ENCODE measurements at places on chromosomes 16 and 17.

- DNase-seq: no peak
Observed at GRCh38 chr17:4623249-4623648, 18.2 kb downstream of the ALOX15 start.

GRCh38 chr17:9521062-9521461 is 54.6 kb downstream of the STX8 start:
- DNase-seq: no peak

GRCh38 chr16:25633549-25633948 is 58.2 kb upstream of the HS3ST4 start:
- no peak for DNase-seq

- no peak for DNase-seq
Observed at GRCh38 chr16:12026741-12027490, 50.4 kb downstream of the SNX29 start.

DNA sequence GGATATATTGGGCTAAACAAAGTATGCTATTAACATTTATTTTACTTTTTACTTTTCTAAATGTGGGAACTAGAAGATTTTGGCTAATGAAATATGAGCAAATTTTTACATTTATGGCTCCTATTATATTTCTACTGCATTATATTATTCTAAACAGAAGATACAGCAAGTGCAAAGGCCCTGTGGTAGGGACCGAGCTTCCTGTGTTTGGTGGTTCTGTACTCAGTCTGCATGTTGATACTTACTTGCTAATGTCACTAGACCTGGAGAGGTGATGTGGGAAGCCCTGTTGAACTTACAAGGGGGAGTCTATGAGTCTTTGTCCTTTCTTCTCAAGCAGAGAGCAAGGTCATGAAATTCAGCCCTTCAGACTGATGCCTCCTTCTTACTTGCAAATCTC is 10.0 kb upstream of the IRX3 start:
- no peak for DNase-seq

DNA sequence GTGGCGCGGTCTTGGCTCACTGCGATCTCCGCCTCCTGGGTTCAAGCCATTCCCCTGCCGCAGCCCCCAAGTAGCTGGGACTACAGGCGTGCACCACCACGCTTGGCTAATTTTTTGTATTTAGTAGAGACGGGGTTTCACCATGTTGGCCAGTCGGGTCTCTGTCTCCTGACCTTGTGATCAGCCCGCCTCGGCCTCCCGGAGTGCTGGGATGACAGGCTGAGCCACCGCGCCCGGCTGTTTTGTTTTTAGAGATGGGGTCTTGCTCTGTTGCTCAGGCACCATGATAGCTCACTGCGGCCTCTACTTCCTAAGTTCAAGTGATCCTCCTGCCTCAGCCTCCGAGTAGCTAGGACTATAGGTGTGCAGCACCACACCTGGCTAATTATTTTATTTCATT is 27.2 kb downstream of the ZNF750 start:
- DNase-seq: no peak

DNA sequence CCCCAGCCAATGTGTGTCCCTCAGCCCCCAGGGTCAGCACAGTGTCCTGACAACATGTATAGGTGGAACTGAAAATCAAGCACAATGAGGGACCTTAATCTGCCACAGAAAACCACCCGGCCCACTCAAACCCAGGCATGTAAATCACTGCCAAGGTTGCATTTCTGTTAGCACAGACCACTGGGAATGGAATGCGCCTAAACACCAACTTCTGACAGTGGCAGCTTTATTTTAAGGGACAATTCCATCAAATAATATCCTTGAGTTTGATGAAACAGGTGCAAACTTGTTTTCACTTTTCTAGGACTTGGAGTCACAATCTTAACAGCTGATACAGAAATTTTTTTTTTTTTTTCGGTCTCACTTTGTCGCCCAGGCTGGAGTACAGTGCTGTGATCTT is 37.3 kb upstream of the MRPS23 start:
- no peak for DNase-seq

- DNase-seq: no peak
Observed at GRCh38 chr16:85438981-85439685, 174.0 kb upstream of the GSE1 start.

- peak; percentile 79 for DNase-seq
Observed at GRCh38 chr16:15434425-15435215, at the start of gene BMERB1. BMERB1 (plus strand) TSS chr16:15434588; CDS start chr16:15434654, 66 bp downstream.

DNA sequence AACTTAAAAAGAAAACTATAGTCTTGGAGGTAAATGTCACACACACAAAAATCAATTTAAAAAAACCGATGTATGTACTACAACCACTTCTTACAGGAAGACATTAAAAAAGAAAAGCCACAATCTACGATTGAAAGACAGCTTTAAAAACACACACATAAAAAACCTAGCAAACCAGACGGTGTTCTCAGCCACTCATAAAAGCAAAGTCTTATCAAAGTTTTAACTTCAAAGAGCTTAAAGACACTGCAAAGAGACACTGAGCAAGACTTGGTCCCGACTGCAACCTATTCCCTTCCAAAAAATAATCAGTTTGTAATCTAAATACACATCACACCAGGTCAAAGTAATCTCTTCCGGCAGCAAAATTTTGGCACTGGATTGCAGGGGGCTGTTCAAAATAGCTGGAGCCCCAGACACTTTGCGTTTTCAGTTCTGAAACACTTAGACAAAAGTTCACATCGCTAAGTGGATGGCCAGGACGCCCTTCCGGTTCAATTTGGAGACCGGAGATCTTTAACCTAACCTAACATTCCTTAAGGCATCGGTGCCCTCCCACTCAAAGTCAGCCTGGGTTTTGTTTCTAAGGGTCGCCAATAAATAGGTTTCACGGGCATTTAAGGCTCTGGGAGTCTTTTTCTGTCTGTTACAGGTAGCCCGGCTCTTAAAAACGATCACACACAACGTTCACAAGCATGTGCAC is 2.6 kb downstream of the ZCCHC14 start:
- DNase-seq: peak; percentile 21

- DNase-seq: no peak
Observed at GRCh38 chr17:11049539-11049938, 191.5 kb upstream of the SHISA6 start.

GRCh38 chr16:7834771-7835431 is 502.3 kb downstream of the RBFOX1 start:
- no peak for DNase-seq

DNA sequence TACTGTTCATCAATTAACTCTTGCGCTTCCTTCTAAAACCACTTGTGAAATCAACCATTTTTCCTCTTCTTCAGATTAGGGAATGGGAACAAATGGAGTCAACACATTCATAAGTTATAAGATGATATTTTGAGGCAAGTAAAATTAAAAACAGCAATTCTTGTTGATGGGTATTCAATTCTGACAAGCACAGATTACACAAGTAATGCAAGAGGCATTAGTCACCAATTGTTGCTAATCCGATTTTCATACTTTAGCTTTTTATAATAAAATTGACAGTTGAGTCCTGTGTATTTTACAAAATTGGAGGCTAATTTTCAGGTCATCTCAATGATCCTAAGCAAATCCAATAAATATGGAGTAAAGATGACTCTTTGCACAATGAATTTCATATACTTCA is 918.4 kb upstream of the SOX9 start:
- DNase-seq: no peak

GRCh38 chr16:85988306-85988705 is 89.3 kb downstream of the IRF8 start:
- no peak for DNase-seq

Data from activated CD4-positive, alpha-beta T cell treated with anti-CD3 and anti-CD28 coated beads for 36 hours (primary cell).